ENCODE measurements at places on chromosomes 2 and 18. TPM values are rescaled to one million over a fixed set of nuclear protein-coding genes. Genes with fewer than 3 reads are reported as not detected.

GRCh38 chr2:174484573-174484972 lies 2.3 kb downstream of the GPR155 start:
- peak overlapping the region; percentile 98 for H3K4me3 ChIP-seq
- peak overlapping the region; percentile 26 for H3K27ac ChIP-seq
- DNase-seq = peak; percentile 27
- H3K27me3 ChIP-seq = no peaks in the 10 kb centered on the region
- H3K36me3 ChIP-seq = peaks cover 12% of the 10 kb centered on the region

GRCh38 chr2:172299741-172300140 lies 127.6 kb upstream of the ITGA6 start:
- H3K27ac ChIP-seq = no peak overlapping the region
- peaks cover 3% of the 10 kb centered on the region for H3K27me3 ChIP-seq
- no peaks in the 10 kb centered on the region for H3K36me3 ChIP-seq
- H3K4me1 ChIP-seq = no peaks in the 10 kb centered on the region
- H3K4me3 ChIP-seq = no peak overlapping the region

The TMEM185B gene
- total RNA-seq = 15.9 TPM

GRCh38 chr18:78828131-78828530 lies 151.5 kb upstream of the SALL3 start:
- H3K27ac ChIP-seq = no peak overlapping the region
- no peaks in the 10 kb centered on the region for H3K36me3 ChIP-seq
- no peak for DNase-seq
- H3K4me1 ChIP-seq = no peaks in the 10 kb centered on the region
- H3K27me3 ChIP-seq = peaks cover 4% of the 10 kb centered on the region

DNA sequence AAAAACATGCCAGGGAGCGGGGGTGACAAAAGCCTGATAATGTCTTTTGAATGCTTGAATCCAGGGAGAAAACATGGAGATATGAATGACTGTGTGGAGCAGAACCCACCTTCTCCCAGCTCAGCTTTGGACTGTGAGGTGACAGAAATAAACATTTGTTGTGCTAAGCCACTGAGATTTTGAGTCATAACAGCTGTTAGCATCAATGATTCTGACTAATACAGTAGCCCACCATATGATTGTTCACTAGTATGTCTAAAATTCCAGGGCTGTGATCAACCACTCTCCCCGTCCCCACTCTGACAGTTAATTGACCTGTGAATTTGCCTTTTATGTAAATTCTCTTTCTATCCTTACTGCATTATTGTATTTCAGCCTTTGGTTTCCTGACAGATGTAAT lies 69.1 kb downstream of the PDK1 start:
- no peaks in the 10 kb centered on the region for H3K27me3 ChIP-seq
- no peak for DNase-seq
- H3K27ac ChIP-seq = no peak overlapping the region
- H3K4me1 ChIP-seq = no peaks in the 10 kb centered on the region

Data from activated CD4-positive, alpha-beta T cell treated with anti-CD3 and anti-CD28 coated beads for 36 hours (primary cell).